Hematopoietic multipotent progenitor cell treated with erythropoietin and hydrocortisone succinate and interleukin-3 and kit ligand, for 15 days (in vitro differentiated cells): ENCODE measurements at places on chromosomes 1 and 21.

DNA sequence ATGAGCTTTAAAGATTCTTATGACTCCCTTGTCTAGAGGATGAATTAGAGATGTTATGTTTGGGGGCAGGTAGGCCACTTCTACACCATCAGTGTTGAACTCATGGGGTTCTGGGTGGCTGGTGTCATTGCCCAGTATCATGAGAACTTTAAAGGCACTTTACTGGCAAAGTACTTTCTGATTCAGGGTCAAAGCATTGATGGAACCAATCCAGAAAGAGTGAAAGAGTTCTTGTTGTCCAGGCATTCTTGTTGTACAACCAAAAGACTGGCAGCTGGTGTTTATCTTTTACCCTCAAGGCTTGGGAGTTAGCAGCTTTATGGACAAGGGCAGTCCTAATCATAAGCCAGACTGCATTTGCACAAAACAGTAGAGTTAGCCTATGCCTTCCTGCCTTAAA is 673.0 kb downstream of the USP25 start:
- no peak for DNase-seq

GRCh38 chr1:160179336-160179735 is 11.0 kb upstream of the CASQ1 start:
- DNase-seq, result peak; percentile 45

GRCh38 chr21:31161157-31161556 is 122.9 kb upstream of the KRTAP19-8 start:
- DNase-seq, result no peak

- no peak for DNase-seq
Observed at GRCh38 chr1:188778578-188778977, 1699.1 kb downstream of the BRINP3 start.

- DNase-seq, result no peak
Observed at GRCh38 chr1:219374046-219374566, 200.4 kb downstream of the LYPLAL1 start.

DNA sequence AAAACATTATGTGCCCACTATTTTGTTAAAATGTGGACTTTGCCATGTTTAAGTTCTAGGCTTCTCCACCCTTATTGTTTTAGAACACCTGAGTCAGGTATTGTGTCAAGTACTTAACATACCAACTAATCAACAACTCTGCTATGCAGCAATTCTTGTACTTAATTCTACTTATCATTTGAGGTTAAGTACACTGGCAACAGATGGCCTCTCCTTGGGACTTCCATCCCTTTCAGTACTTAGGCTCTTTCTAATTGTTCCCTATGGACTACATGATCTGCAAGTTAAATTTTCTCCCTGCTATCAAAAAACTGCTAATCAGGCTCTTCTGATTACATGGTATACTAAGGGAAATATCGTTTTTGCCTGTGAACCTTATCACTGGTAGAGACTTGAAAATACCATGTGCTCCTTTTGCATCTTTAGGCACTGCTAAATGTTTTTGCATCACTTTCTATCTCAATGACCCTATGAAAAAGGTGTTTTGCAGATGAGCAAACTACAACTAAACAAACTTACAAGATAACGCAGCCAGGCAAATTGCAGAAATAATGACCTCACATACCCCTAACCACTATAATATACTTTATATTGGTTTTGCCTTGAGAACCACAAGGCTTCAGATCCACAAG is 18.9 kb downstream of the SFPQ start:
- DNase-seq, result no peak

- DNase-seq, result no peak
Observed at GRCh38 chr1:95537176-95537575, 303.2 kb downstream of the RWDD3 start.

DNA sequence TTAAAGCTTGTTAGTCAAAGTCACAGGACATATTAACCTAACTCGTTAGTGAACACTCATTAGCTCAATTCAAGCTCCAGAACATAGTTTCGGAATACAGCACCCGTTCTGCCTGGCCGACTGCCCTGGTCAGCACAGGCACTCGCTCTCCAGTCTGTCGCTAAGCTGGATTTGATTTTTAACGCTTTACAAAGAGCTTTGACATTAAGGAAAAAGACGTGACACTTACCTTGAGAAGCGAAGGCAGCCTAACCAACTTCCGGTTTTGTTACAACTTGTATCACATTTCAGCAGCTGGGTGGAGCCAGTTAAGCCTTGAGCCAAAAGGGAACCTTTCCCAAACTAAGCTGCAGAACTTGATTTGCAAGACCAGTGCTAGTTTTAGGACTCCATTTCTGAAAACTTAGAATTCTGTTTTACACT is at the start of gene FRRS1:
FRRS1 (minus strand) TSS at position 258 of the 423 bp plus-strand sequence. CDS start 17,867 bp downstream, outside the sequence.
- peak; percentile 84 for DNase-seq

- DNase-seq, result no peak
Observed at GRCh38 chr1:25610822-25611630, 5.6 kb upstream of the MAN1C1 start.

- DNase-seq, result no peak
Observed at GRCh38 chr1:168553680-168554553, 10.1 kb upstream of the XCL2 start.

- no peak for DNase-seq
Observed at GRCh38 chr1:155326020-155326526, 5.4 kb downstream of the RUSC1 start.

GRCh38 chr1:211329764-211330201 is 3.1 kb downstream of the TRAF5 start:
- no peak for DNase-seq

- no peak for DNase-seq
Observed at GRCh38 chr1:45926330-45926729, 122.9 kb downstream of the MAST2 start.

DNA sequence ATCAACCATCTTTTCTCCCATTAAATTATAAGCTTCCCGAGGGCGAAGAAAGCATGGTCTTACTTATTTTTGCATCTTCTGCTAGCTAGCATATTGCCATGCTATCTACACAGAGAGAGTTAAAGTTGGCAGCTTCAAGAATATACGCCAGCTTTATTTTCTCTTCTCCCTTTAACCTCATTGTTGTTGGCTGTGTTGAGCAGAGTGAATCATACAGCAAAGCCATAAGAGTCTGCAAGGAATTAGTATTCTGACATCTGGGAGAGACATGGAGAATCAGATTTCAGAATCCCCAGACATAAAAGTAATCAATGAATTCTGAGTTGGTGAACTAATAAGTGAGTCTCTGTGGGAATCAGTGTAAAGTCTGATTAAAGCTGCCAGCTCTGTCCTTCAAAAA is 649.6 kb upstream of the PTBP2 start:
- no peak for DNase-seq

- DNase-seq, result no peak
Observed at GRCh38 chr1:84300501-84300900, 1.0 kb upstream of the SAMD13 start.

GRCh38 chr1:26553942-26554682 is 24.6 kb downstream of the RPS6KA1 start:
- peak; percentile 88 for DNase-seq

GRCh38 chr1:203037509-203038190 is 11.4 kb downstream of the PPFIA4 start:
- peak; percentile 78 for DNase-seq

DNA sequence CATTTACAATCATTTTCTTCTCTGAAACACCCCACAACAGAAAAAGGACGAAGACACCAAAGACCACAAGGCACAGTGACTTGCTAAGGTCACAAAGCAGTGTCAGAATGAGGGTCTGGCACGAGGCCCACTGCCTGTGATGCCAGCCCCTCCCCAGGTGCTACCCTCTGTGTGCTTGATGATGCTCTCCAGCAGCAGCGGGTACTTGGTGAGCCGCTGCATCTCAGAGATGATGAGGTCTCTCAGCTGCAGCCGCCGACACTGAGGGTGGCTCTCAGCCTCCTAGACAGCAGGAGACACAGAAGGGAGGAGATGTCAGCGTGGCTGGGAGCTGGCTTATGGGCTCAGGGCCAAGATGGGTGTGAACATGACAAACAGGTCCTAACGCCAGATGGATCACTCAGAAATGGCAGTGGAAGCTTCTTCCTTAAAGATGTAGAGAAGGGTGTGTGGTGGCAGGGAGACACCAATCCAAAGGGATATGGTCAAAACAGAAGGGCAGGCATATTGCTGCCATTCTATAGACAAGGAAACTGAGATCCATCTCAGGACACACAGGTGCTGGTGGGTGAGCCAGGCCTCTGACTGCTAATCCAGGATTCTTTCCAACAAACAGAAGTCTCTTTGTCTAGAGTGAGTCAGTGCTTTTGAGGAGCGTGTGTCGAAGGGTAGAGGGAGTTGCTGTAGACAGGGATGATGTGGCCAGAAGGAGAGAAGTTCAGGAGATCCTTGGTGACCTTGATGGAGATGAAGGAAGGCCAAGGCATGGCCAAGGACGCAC is 25.6 kb downstream of the LRRC71 start:
- DNase-seq, result peak; percentile 9
